ENCODE measurements at places on chromosomes 2 and 18.

- DNase-seq, result no peak
These were observed 131.0 kb downstream of the CCDC85A start for GRCh38 chr2:56314796-56315195.

- no peak for DNase-seq
These were observed 39.1 kb downstream of the SNED1 start for GRCh38 chr2:241037498-241037897.

DNA sequence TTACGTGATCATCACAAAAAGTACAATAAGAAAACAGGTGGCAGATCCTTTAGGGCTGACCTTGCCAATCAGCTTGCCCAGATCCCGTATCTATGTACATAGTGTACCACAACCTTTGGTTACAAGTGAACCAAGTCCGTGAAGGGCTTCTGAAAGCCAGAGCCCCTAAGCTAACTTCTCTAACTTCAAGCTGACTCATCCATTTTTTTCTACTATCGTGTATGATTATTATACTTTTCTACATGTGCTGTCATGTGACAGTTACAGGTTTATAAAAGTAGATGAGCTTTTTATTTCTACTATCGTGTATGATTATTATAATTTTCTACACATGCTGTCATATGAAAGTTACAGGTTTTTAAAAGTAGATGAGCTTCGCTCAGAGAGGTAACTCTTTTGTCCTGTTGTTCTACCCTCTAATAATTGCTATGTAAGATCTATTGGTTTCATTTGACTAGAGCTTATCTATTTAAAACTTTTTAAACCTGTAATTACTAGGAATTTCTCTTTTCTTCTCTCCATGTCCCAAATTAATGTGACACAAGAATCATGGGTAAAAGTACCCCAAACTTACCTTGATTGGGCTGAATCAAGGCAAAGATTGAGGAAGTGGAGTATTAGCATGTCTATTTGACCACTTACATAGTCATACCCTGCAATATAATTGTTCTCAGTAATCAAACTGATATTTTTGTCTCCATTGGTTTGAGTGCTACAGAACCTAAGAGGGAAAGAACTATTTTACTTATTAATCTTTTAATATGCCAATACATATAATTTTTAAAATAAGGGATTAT is 29.4 kb upstream of the DNAH7 start:
- DNase-seq, result no peak

DNA sequence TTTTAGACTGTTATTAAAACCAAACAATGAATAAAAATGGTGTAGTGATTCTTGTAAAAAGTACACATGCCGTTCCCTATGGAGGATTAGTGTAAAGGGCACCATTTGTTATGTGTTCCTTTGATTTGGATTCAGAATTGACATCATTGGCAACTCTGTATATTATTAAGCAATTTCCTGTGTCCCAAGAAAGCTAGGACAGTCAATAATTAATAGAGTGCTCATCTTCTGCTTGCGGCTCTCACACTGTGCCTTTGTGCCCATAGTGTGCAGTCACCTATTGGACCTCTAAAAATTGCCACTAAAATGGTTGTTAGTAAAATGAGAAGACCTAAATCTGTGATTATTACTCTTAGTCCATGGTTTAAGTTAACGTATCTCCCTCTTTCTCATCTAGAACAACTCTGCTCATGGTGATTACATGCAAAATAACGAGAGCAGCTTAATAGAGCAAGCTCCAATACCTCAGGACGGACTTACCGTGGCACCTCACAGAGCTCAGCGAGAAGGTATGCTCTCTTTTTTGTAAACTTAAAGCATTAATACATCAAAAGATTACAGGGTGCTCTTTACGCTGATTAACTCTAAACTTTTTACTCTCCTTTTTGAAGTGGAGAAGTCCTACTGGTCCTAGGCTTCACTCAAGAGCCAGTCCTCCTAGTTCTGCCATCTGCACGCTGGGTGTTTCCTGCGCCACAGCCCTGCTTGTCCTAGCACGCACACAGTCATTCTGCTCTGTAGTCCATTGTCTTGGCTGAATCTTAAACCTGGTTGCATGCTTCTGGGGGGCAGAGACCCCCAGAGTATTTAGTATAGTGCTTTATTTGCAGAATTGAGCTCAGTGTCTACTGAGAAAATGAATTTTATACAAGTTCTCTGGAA is 16.7 kb downstream of the ZCCHC2 start:
- no peak for DNase-seq

- no peak for DNase-seq
These were observed 143.9 kb downstream of the ESCO1 start for GRCh38 chr18:21456428-21457178.

GRCh38 chr2:219020604-219021365 is 20.5 kb downstream of the CFAP65 start:
- DNase-seq, result no peak

DNA sequence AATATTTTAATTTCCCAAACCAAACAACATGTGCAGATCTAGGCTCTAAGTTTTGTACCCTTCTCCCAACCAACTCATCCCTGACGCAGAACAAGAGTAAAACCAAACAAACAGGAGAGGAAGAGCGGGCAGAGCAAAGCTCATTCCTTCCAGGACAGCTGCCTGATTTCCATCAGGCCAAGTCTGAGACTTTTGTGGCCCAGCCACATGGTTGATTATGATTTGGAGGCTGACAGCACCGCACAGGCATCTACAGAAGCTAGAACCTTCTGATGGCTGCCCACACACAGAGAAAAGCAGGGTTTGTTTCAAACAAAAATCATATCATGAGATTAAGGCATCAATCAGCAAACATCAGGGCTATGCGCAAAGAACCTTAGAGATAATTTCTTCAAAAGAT is 262.6 kb downstream of the TNS1 start:
- no peak for DNase-seq

DNA sequence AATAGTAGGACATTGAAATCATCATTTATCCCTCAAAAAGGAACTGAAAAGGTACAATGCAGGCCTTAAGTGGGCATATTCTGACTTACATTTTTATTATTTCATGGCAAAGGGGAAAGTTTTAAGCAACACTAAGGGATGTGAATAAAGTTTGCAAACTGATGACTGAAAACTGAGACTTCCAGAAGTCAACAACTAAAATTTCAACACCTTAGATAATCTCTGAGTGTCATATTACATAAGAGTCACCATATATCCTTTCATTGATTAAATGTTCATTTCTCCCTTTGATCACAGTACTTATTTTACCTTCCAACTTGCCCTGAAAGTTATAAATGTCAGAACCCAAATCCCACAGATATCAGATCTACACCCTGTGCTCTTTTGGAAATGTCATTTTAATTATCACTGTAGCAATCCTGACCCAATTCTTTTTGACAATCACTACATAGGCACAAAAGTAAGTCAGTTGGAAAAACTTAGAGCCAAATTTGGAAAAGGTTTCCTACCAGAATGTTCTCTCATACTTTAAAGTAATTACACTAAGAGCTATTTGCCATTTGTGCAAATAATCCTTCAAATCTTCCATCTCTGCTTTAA is 44.4 kb upstream of the RNU4ATAC start:
- no peak for DNase-seq

DNA sequence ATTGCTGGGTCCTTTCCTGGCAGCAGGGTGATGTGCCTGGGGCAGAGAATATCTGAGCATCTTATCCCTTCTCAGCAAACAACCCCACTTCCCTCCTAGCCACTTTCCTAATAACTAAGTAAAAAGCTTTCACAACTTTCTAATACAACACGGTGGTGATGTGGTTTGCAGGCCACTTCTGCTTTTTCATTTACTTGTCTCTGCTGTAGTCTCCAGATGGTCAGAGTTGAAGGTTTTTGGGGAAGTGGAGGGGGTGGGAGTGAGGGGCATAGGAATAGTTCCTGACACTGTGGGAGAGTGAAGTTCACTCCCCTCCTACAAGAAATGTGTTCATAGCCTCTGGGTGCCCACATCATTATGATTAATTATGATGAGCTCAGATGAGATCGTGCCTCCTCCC is 11.6 kb downstream of the OXER1 start:
- no peak for DNase-seq

- no peak for DNase-seq
These were observed 9.8 kb upstream of the RAB17 start for GRCh38 chr2:237600205-237600846.

DNA sequence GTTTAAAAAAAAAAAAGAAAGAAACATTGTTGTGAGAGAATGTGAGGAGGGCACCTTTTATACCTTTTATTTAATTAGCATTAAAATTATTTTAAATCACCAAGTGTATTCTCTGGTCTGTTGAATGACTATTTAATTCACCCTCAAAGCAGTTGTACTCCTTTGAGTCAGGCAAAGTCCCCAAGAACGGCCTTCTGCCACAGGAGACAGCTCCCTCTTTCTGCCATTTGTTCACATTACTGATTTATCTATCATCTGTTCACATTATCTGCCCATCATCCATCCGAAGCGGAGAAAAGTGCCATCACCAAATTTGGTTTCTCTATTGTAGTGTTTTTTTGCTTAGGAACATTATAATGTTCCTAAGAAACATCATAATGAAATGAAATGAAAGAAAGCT is 240.7 kb upstream of the DPP10 start:
- DNase-seq, result no peak

- DNase-seq, result no peak
These were observed 20.8 kb upstream of the C2orf42 start for GRCh38 chr2:70211595-70211994.

DNA sequence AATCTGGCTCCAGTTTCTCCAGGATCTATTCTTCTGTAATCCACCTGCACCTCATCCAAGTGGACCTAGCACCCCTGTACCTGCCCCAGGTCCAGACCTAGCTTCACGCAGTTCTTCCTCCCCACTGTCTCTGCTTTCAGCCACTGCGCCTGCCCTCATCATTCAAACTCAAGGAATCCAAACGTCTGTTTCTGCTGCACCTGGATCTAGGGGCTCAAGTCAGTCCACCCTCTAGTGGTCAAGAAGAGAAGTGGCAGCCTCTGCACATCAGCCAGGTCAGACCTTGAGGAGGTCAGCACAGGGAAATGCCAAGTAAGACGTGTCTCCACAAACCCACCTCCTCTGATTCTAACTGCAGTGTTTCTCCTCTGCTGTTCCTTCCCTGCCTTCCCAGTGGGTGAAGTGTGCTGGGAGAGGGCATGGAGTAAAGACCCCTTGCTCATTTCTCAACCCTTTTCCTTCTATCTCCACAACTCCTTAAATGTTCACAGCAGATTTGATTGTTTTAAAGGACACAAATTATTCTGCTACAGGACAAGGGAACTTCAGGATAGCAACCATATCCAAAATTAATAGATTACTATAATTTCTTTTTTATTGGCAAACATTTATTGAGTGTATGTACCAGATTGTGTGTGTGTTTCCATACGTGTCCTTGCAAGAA is 8.6 kb upstream of the RNF152 start:
- no peak for DNase-seq

GRCh38 chr18:58069099-58069498 is 25.1 kb downstream of the NEDD4L start:
- DNase-seq, result no peak

GRCh38 chr18:77061946-77062517 is 70.6 kb downstream of the MBP start:
- DNase-seq, result no peak

DNA sequence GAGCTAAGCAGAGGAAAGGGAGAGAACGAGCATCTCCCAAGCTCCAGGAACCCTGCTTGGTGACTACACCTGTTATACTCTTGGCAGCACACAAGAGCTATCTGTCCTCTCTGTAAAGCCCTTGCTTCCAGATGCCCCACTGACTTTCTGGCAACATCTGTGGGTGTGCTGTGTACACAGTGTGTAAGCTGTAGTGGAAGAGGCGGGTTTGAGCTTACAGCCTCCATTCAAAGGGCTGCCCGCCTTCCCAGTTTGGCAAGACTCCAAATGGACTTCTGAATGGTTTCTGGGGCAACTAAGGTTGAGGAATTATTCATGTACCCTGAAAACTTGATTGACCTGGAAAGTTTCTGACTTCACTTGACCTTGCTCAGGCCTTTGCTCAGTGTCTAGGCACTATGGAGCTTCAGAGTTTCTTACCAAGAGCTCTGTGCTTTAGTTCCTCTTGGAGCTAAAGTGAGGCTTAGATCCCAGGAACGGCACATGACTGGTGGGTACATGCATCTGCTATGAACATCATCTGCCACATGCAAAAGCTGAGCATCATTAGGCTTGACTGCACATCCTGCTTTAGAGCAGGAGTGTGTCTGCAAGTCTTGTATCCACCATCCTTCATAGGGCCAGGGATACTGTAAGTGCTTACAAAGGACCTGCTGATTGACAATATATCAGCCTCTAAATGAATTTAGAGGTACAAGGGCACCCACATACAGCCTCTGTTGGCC is 290.9 kb upstream of the SIX2 start:
- DNase-seq, result no peak

DNA sequence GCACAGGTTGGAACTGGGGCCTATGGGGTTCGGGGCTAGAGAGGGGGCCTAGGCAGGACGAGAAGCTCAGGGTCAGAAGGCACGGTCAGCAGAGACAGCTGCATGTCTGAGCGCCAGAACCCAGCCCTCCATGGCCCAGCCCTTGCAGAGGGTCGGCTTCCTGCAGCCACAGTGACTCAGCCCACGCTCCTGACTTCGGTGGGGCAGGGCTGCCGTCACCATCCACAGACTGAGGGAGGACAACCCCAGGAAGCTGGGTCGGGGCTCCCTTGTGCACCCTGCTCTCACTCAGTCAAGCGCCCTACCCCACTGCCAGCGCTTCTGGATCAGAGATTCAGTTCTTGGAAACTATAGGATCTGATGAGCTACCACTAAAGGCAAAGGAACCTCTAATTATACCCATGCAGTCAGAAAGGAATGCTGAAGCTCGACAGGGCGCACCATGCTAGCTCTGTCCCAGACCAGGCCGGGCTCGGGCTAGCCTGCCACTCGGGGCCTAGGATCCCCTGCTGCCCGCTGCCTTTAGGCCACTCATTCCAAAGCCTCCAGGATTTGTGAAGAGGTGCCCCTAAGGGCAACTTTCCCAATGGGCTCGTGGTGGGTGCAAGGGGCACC is 3.0 kb downstream of the ACTR1B start:
- DNase-seq, result no peak

- DNase-seq, result no peak
These were observed 124.3 kb downstream of the DHRS9 start for GRCh38 chr2:169193618-169194017.

Measured in right lung (tissue), 10 donors.